Natural killer cell treated with Interleukin-12 subunit alpha and Interleukin-12 subunit beta and Interleukin-15 and Interleukin-18, amount 100 ng/mL, for 72 hours (primary cell): ENCODE measurements at places on chromosomes 3 and 15.

GRCh38 chr15:77009646-77010311 is 14.9 kb downstream of the PSTPIP1 start:
- peaks cover 59% of the 10 kb centered on the region for H3K4me1 ChIP-seq
- H3K4me3 ChIP-seq = no peak overlapping the region
- H3K36me3 ChIP-seq = no peaks in the 10 kb centered on the region
- H3K27ac ChIP-seq = peak overlapping the region; percentile 99

- no peak overlapping the region for H3K4me3 ChIP-seq
- peaks cover 7% of the 10 kb centered on the region for H3K36me3 ChIP-seq
- peaks cover 19% of the 10 kb centered on the region for H3K4me1 ChIP-seq
- H3K27me3 ChIP-seq = no peaks in the 10 kb centered on the region
- no peak for DNase-seq
These were observed 130.6 kb downstream of the STAG1 start for GRCh38 chr3:136621628-136622027.

- no peaks in the 10 kb centered on the region for H3K27me3 ChIP-seq
- no peak for DNase-seq
- H3K4me3 ChIP-seq = peak overlapping the region; percentile 97
- H3K4me1 ChIP-seq = peaks cover 59% of the 10 kb centered on the region
- peak overlapping the region; percentile 95 for H3K27ac ChIP-seq
- H3K36me3 ChIP-seq = peaks cover 11% of the 10 kb centered on the region
These were observed 2.1 kb downstream of the LPP start for GRCh38 chr3:188156056-188156455.

DNA sequence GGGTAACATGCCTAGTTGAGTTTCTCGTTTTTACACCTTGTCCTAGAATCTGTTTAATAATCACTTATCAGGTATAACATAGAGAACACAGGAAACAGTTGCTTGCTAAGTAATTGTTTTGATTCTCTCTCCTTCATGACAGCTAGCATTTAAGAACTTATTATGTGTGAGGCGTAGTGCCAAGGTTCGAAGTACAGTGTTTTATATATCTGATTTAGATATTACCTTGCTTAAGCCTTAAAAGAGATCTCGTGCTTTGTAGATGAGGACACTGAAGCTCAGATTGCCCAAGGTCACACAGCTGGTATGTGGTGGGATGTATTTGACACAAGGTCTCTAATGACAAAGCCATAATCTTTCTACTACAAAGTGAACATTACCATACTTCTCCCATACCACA is 29.0 kb upstream of the IFT57 start:
- no peaks in the 10 kb centered on the region for H3K36me3 ChIP-seq
- H3K27me3 ChIP-seq = no peaks in the 10 kb centered on the region
- H3K4me3 ChIP-seq = no peak overlapping the region
- no peak for DNase-seq

GRCh38 chr15:42111924-42112323 is 17.6 kb upstream of the PLA2G4D start:
- H3K36me3 ChIP-seq = no peaks in the 10 kb centered on the region
- H3K27me3 ChIP-seq = peaks cover 50% of the 10 kb centered on the region
- H3K4me3 ChIP-seq = no peak overlapping the region
- no peak overlapping the region for H3K27ac ChIP-seq
- DNase-seq = no peak

DNA sequence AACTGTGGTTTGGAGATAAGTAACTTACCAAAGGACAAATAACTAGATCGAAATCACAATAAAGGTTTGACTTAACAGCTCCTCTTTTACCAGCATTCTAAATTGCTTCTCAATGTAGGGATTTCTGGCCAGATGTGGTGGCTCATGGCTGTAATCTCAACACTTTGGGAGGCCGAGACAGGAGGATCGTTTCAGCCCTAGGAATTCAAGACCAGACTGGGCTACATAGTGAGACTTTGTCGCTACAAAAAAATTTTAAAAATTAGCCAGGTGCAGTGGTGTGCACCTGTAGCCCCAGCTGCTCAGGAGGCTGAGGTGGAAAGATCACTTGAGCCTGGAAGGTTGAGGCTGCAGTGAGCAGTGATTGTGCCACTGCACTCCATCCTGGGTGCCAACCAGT is 17.4 kb upstream of the IGF2BP2 start:
- H3K36me3 ChIP-seq = no peaks in the 10 kb centered on the region
- H3K27ac ChIP-seq = no peak overlapping the region
- no peak overlapping the region for H3K4me3 ChIP-seq

DNA sequence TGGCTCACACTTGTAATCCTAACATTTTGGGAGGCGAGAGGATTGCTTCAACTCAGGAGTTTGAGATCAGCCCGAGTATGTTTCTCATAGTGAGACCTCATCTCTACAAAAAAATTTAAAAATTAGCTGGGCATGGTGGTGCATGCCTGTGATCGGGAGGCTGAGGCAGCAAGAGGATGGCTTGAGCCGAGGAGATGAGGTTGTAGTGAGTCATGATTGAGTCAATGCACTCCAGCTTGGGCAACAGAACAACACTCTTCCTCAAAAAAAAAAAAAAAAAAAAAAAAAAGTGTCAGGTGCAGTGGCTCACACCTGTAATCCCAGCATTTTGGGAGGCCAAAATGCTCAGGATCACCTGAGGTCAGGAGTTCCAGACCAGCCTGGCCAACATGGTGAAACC is 2.4 kb downstream of the RPL39L start:
- peaks cover 25% of the 10 kb centered on the region for H3K4me1 ChIP-seq
- no peak overlapping the region for H3K27ac ChIP-seq
- no peak overlapping the region for H3K4me3 ChIP-seq

DNA sequence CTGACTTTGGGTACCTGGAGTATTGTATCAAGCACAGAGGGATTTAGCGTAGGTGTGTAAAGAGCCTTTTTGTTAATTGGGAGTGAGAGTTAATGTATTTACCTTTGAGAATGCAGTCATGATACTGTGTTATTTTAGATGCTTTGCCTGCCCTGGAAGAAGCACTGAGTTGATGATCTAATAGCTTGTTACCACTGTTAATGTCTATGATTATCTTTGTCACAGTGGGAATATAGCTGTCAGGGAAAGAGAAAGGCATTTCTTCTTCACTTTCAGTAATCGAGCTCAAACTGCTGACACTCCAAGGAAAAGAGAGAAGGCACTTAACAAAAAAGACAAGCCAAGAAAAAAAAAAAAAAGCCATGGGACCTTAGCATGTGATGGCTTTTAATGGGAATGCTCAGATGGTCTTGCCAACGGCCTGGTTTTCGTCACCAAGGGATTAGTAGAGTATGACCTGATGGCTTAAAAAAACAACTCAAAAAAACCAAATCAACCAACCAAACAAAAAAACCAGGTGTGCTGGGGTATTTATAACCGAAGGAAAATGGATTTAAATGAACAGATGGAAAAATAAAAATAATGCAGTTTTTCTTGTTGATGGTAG is 387.4 kb downstream of the PTPRG start:
- H3K4me3 ChIP-seq = no peak overlapping the region
- no peak for DNase-seq
- no peaks in the 10 kb centered on the region for H3K36me3 ChIP-seq
- H3K4me1 ChIP-seq = no peaks in the 10 kb centered on the region
- H3K27me3 ChIP-seq = no peaks in the 10 kb centered on the region

- peaks cover 5% of the 10 kb centered on the region for H3K4me1 ChIP-seq
- no peak for DNase-seq
- peaks cover 43% of the 10 kb centered on the region for H3K36me3 ChIP-seq
- no peak overlapping the region for H3K27ac ChIP-seq
These were observed 35.1 kb downstream of the NGLY1 start for GRCh38 chr3:25748189-25748588.

DNA sequence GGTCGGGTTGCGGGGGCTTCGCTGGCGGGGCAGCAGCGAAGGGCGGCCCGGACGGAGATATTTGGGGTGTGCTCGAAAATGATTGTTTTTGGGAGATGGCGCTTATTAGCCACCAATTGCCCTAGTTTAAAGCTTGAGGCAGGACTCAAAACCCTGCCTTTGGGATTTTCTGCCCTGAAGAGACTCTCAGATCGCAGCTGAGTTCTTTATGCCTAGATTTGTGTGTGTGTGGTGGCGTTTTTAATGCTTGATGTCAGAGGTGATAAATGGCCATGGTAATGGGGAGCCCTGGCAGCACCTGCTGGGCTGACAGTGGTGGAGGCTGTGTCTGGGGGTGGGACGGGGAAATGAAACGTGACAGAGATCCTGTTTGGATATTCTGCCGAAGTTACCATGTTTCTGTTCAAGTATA is 604 bp downstream of the KCTD6 start:
- H3K27ac ChIP-seq = peak overlapping the region; percentile 73
- peak overlapping the region; percentile 94 for H3K4me3 ChIP-seq
- DNase-seq = no peak
